ENCODE measurements at places on chromosomes 4 and X. TPM values are rescaled to one million over a fixed set of nuclear protein-coding genes. Genes with fewer than 3 reads are reported as not detected.

MAGEA10 gene
- not detected for total RNA-seq

BGN gene
- 5.9 TPM for total RNA-seq

XAGE3 gene
- total RNA-seq, result not detected

XAGE1A gene
- total RNA-seq, result not detected

MAGED1 gene
- 249 TPM for total RNA-seq

CTAG1B gene
- total RNA-seq, result not detected

MAGEE1 gene
- 3.3 TPM for total RNA-seq

IQCM gene
- not detected for total RNA-seq

CT45A5 gene
- not detected for total RNA-seq

NUDT10 gene
- total RNA-seq, result 1.4 TPM

IL9R gene
- not detected for total RNA-seq

SCML2 gene
- total RNA-seq, result 0.58 TPM

MAGIX gene
- 1.4 TPM for total RNA-seq

PLAC8 gene
- total RNA-seq, result 0.18 TPM

PDLIM3 gene
- total RNA-seq, result 11.4 TPM

SERTM2 gene
- total RNA-seq, result not detected

ASB12 gene
- total RNA-seq, result 2.0 TPM

TGIF2LX gene
- not detected for total RNA-seq

IGFBP7 gene
- 2,270 TPM for total RNA-seq

TMEM144 gene
- 2.7 TPM for total RNA-seq

LIMCH1 gene
- total RNA-seq, result 39.6 TPM

XK gene
- not detected for total RNA-seq

HERC6 gene
- total RNA-seq, result 13.1 TPM

GABRA4 gene
- not detected for total RNA-seq
